ENCODE measurements at places on chromosomes 1 and 21.

DNA sequence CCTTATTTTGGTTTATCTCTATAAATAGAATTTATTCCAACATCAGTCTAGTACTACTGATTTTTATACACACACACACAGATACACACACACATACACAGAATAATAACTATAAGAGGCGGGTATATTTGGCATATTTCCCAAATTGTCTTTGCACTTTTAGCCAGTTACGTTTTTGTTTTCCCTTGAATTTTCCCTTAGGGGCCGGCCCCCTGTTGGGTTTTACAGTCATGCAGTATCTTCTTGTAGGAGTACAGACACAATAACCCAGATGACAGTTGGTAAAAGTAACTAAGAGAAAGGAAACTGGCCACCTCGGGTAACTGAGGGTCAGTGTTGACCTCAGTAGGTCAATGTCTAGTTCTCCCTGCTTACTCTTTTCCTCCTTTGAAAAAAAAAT, 50.9 kb downstream of the DISP1 start:
- DNase-seq = no peak

DNA sequence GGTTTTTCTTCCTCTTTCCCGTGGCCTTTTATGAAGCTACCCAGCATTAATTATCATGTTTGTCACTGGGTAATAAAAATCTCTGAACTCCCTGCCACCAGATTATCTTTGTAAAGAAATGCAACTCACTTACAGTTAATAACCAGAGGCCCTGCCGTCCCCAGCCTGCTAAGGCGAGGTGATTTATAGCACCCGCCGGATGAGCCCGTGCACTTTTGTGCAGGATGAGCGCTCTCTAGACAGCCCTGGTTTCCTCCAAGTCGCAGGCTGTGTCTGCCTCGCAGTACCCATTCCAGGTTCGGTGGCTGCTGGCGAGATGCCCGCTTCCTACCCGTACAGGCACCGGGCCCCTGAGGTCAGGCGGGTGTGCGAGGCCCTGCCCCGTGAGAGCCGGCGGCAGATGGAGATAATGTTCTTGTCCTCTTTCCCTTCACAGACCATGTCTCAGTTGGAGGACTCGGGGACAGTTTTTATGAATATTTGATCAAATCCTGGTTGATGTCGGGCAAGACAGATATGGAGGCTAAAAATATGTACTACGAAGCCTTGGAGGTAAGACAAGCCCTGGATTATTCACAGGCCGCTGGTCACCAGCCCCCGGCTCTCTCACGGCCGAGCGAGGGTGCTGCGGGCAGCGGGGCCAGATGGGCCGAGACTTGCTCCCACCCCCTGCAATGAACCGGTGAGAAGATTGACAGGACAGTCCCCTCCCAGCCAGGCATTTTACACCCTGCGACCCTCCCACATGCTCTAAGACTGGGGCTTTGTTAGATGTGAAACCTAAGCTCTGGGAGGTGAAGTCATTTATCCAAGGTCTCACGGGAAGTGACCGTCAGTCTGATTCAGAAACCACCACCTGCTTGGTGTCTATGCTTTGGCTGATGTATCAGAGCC, 28.5 kb upstream of the SELENON start:
- DNase-seq = no peak

- DNase-seq = no peak
Observed at GRCh38 chr1:199404191-199404590, 623.3 kb upstream of the NR5A2 start.

DNA sequence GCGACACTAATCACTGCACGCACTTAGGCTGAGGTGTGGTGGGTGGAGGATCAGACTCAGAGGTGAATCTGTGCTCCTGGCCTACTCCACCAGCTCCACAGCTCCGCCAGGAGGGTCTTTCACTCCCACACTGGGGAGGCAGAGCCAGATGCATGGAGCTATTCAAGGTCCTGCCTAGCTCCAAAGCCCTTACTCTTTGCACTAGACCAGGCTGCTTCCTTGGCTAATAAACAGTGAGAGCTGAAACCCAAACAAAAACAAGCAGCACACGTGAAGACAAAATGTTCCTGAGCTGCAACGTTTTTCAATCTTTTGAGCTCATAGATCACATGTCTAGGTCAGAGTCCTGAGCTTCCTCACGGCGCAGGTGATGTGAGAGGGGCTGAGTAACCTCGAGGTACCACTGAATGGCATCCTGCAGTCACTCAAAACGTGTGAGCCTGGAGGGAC, 19.2 kb downstream of the CAPZB start:
- DNase-seq = no peak

DNA sequence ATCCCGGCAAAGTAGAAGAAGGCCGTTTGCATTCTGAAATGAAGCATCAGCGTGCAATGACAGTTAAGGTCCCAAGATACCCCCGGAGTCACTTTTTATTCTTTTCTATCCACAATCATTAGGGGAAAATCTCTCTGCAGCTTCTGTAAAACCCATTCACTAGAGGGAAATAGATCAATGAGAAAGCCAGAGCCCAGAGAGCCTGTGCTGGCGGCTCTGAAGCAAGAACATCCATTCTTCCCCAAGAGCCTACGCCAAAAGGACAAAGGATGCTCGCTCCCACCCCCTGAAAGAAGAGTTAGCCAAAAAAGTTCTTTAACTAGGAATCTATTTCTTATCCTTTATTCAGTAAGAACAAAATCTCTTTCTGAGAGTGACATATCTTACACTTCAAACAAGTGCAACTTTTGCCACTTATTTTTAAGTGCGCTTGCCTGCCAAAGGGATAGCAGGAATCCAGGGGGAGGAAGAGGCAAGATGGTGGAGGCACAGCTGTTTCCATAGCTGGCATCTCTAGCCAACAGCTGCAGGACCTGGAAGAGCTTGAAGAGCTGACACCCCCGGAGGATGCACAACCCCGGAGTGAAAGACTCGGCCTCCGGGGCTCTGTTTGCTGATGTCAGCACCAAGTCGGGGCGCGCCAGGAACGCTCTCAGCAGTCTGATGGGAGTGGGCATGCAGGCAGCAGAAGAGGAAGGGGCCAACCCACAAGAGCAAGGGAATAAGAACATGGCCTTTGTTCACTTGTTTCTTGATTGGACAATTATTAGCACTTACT, 68.7 kb downstream of the KCNN3 start:
- no peak for DNase-seq

DNA sequence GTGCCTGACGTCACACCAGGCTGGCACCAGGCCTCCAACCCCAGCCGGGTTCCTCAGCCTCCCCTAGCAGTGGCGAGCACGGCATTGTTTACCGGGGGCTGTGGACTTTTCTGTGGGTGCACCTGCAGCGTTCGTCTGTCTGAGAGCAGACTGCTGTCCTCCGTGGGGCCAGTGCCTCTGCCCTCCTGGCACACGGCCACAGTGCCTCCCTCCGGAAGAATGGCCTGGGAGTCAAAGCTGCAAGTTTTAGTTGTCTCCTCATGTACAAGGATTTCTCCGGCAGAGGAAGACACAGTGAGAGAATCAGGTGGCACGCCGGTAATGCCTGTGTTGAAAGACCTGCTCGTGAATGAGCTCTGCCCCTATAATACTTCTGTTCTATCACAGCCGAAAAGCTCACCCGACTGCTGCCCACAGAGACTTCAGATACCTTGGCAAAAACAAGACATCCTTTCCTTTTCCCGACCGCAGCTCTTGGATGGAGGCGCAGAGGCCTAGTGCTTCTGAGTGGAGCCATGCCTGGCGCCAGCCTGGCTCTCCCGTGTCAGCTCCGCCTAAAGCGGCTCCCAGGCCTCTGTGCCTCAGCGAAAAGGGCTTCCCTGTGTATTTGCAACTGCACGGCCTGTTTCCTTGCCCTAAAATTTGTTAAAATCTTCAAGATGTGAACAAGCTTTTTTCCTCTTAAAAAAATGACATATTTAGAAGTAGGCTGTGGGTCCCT, 71.4 kb downstream of the AGPAT3 start:
- no peak for DNase-seq

GRCh38 chr1:211985556-211986264, 49.6 kb downstream of the INTS7 start:
- DNase-seq = no peak

DNA sequence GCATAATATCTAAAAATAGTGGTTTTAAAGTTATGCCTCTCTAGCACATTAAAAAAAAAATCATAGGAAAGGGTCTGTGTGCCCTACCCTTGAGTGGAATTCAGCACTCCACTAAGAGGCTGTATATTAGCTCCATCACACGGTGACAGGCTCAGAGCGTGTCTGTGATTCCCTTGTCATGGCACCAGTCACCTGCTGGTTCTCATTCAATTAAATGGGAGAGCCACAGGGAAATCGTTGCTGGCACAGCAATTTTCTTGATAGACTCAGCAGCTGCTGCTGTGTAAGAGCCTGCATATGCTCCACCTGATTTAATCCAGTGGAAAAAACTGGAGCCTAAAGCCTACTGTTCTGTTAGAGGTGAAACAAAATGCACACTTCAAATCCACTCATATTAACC, 9.5 kb downstream of the ATP6V1G3 start:
- DNase-seq = no peak

DNA sequence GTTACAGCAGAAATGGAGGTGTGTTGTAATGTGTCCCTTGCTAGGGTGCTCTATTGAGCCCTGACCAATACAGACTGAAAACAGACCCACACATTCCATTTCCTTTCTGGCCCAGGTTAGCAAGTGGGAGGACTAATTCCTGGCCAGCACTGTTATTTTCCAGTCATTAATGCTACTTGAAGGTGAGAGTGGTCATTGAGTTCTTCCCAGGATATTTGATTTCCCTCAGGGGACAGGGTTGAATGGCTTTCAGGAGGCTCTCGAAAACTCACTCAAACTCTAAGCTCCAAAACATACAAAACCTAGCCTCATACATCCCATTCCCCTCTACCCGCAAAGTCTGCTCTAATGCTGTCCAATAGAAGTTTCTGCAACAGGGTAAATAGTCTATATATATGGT, 6.2 kb downstream of the LRRC52 start:
- no peak for DNase-seq

- DNase-seq = no peak
Observed at GRCh38 chr1:20630729-20631128, 2.5 kb upstream of the PINK1 start.

- DNase-seq = no peak
Observed at GRCh38 chr1:71311376-71311775, 230.5 kb upstream of the ZRANB2 start.

DNA sequence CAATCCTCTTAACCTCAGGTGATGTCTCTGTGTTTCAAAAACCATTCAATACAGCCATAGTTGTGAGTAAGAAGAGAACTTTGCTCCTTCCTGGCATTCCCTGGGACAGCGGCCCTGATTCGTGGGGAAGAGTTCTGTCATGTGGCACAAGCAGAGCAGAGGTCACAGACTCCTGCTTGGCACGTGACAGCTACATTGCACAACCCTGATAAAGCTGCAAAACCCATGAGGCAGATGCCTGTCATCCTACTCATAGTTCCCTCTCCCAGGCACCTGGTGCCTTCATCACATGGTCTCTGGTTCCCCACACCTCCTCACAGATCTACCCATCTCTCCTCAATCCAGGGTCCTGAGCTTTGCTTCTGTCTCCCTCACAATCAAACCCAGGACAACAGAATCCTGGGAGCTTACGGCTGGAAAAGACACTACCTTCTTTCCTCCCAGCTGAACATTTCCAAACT, 70.8 kb downstream of the PLPP3 start:
- DNase-seq = no peak

- DNase-seq = no peak
Observed at GRCh38 chr21:29508301-29508700, 209.6 kb downstream of the BACH1 start.

DNA sequence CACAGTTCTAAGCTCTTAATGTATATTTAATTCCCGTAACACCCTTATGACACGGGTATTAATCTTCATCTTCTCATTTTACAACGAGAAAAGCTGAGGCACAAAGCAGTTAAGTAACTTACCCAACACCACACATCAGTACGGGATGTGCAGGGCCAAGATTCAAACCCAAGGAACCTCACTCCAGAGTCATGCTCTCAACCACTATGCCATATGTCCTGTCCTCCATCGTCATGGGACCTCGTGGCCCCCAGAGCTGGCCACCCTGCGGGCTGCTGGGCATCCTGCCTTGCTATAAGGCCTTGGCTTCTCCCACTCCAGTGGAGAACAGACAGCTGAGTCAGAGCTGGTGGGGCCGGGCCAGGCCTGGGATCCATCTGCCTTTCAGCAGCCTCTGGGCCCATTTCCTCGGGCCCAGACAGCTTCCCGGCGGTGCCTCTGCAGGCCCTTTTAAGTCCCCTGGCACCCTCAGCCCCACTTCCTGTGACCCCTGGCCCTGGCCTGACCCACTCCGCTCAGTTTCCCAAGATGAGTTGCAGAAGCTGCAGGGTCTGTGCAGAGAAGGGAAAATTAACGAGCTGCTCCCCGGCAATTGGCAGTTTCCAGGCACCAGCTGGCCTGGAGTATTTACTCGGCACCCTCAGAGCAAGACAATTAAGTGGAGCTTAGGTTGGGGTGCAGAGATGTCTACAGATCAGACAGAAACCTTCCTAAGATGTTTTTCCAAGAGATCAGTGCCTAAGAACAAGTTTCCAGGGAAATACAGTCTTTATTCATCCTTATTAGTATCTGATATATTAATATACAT, 98.2 kb downstream of the EPHB2 start:
- DNase-seq = peak; percentile 62

DNA sequence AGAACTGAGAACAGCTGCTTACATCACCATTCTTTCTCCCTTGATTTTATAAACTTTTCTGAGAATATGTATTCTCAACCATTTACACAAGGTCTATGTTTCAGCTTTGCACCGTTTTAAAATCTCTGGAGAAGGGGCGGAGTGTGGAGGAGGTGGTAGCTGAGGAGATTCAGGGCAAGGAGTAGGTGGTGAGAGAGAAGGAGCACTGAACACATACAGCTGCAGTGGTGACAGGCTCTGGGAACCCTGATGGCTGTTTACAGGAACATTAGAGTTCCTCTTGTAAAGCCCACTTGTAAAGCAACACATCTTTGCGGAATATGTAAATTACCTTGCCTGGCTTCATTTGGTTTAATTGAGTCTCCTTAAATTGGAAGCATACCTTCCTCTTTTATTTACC, 89.7 kb downstream of the SMYD2 start:
- DNase-seq = no peak

DNA sequence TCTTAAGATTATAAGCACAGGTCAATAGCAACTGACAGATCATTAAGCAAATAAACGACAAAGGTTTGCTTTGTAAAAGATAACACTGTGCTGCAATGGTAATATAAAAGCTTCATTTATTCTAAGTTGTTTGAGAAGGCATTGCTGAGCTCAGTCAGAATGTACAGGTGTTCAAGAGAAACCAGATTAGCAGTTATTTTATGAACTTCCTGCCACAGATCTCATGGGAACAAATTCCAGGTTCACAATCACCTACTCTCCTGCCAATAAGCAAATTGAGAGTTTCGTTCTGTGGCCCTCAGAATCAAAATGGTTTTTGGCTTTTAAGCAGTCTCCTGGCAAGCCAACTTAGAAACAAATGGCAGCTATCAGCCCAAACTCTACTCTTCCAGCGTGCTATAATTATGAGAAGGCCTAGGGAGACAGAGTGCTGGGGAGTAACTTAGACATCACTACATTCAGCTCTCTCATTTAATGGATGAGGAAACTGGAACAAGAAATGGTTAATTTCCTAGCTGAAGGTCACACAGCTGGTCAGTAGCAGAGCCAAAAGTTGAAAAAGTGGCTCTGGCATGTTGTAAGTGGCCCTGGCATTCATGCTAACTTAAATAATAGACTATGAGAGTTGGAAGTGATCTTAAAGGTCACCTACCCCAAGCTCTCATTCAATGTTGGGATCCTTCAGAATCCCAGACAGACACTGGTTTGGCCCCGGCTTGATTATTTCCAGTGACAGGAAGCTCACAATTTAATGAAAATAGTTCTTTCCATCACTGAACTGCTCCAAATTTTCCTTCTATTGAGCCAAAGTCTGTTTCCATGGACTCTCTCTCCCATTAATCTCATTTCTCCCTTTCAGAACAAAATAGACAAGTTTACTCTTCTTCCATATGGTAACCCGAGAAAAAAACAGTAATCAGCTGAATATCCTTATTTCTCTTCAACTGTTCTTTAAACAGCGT, 82.6 kb upstream of the EDEM3 start:
- DNase-seq = no peak
